ENCODE measurements at places on chromosomes 7 and 10.

DNA sequence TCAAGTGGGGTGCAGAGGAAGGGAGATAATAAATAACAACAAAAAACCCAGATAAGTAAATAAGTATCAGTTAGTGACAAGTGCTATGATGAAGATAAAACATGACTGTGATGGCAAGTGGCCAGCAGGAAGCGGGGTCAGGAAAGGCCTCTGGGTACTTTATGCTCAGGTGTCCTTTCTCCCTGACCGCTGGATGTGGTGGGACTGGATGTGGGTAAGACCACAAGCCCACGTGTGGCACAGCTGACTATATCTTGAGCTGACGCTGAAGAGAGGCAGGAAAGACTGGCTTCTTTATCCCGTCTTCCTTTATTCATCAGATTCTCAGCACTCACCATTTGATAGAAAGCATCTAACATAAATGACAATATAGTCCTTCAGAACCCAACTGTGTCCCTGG lies 87.8 kb downstream of the CREB5 start:
- no peak for DNase-seq

GRCh38 chr7:13988731-13989125 lies 738 bp downstream of the ETV1 start:
- DNase-seq, result no peak

DNA sequence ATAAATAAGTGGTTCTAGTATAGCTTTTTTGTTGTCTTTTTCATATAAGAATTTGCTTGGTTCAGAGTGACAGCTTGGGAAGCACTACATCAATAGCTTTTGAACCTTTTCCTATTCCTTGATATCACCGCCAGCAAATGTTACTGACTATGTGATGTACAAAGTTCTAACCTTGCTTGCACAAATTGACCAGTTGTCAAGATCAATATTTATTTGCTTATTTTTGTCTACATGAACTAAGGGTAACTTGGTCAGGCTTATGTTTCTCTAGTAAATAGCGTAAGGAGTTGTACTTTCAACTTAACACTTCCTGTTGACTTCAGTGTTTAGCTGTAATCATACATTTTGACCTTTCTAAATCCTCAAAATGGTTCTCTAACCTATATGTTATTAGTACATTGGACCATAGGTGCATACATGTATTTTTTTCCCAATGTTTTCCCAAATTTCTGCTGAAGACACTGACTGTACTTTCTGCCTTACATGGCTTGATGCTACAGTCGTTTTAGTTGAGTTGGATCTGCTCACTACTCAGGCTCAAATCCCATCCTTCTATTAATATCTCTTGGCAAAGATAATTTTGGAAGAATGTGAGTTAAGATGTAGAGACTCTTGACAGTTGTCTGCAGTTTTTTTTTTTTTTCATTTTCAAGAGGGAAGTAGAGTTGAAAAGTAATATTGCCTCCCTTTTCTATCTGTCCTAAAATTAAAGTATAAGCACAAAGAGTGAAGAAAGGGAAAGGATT lies 239.1 kb upstream of the KAT6B start:
- no peak for DNase-seq

- DNase-seq, result no peak
Measured at GRCh38 chr7:139635526-139636302, 112.2 kb downstream of the CLEC2L start.

- DNase-seq, result no peak
Measured at GRCh38 chr7:115728518-115728917, 302.0 kb downstream of the TFEC start.

GRCh38 chr10:12414278-12414989 lies 65.1 kb downstream of the CAMK1D start:
- DNase-seq, result no peak

- DNase-seq, result no peak
Measured at GRCh38 chr10:30727524-30727923, 98.0 kb upstream of the LYZL2 start.

- no peak for DNase-seq
Measured at GRCh38 chr10:78702186-78702585, 366.6 kb upstream of the ZMIZ1 start.

- no peak for DNase-seq
Measured at GRCh38 chr10:129792141-129792540, 171.9 kb downstream of the EBF3 start.

DNA sequence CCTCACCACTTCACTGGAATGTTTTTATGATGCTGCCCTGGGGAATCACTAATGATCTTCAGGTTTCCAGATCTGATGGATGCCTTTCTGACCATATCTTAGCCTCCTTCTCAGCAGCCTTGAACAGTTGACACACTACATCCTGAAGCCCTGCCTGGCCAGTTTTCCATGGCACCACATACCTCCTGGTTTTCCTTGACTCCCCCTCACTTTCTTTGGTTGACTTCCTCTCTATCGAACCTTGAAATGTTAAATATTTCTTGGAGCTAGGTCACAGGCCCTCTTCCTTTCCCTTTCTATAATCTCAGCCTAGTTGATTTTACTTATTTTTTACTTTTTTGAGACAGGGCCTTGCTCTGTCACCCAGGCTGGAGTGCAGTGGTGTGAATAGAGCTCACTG lies 108.8 kb upstream of the CDK1 start:
- no peak for DNase-seq

DNA sequence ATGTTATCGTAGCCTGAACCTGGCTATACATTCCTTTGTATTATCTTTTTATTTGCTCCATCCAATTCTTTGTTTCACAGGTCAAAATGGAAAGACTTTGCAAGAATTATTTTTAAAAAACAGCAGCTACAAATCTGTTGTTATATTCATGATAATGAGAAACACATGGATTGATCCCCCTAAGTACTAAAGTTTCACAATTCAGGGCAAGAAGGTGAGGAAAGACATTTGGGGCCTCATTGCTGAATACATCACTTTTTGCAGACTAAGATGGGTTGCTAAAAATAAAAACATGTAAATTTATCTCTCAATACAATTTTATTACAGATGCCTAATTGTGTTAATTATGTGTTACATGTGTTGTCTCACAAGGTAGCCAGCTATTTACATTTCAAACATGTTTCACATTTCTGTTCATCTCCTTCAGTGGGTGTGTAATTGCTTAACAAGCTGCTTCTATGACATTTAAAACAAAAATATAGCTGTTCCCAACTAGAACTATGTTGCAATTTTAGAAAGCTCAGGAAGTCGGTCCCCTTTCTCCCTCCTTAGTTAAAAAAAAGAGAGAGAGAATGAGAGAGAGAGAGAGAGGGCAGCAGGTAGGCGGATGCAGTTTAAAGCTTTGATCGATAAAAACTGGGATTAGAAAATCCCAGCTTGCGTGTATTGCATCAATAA lies 606.3 kb upstream of the FZD8 start:
- no peak for DNase-seq

DNA sequence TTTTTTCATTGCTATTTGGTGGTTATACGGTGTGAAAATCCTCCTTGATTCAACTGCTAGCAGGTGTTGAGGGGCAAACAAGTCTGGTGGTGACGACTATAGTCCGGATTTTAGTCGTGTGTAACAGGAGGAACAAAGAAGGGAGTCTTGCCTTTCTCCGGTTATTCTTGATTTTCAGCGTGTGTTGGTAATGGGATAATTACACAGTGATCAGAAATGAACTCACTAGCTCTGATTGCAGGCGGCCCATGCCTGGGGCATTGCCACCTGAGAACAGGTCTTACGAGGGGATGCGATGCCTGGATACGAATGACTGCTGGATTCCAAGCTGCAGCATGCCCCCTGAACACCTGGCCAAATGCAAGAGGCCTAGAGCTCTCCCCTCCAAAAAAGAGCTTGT lies 72.8 kb downstream of the CAMK1D start:
- no peak for DNase-seq

- DNase-seq, result no peak
Measured at GRCh38 chr10:17859492-17860156, 50.5 kb downstream of the MRC1 start.

GRCh38 chr7:22128528-22128920 lies 182.8 kb upstream of the CDCA7L start:
- DNase-seq, result no peak

DNA sequence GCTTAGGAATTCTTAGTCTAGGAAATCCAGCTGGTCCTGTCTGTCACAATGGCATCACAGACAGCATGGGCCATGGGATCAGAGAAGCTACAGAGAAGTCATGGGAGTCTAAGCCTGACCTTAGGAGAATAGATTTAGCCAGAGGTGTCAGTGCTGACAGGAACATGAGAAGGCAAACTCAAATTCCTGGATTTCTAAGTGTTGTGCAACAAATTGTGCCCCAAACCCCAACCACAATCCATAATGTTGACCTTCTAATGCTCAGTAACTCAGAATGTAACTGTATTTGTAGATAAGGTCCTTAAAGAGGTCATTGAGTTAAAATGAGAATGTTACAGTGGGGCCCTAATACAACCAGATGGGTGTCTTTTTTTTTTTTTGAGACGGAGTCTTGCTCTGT lies 95.9 kb upstream of the RHOBTB1 start:
- no peak for DNase-seq

GRCh38 chr10:10986606-10987005 lies 31.1 kb upstream of the CELF2 start:
- DNase-seq, result no peak

- no peak for DNase-seq
Measured at GRCh38 chr7:83836028-83836427, 187.1 kb upstream of the SEMA3E start.

- no peak for DNase-seq
Measured at GRCh38 chr7:97671571-97671970, 60.3 kb upstream of the TAC1 start.

Data from HFF-Myc (cell line).